ENCODE measurements at places on chromosomes 3 and 15. TPM values are rescaled to one million over a fixed set of nuclear protein-coding genes. Genes with fewer than 3 reads are reported as not detected.

TNNC1 gene
- 467 TPM for polyA plus RNA-seq

COL6A5 gene
- polyA plus RNA-seq, result not detected

TRIM42 gene
- polyA plus RNA-seq, result not detected

GOLGA6L10 gene
- 1.3 TPM for polyA plus RNA-seq

BFSP2 gene
- polyA plus RNA-seq, result not detected

GCSAM gene
- 0.80 TPM for polyA plus RNA-seq

KCNAB1 gene
- polyA plus RNA-seq, result 3.8 TPM

DNAH12 gene
- 0.50 TPM for polyA plus RNA-seq

DZIP3 gene
- polyA plus RNA-seq, result 17.8 TPM

FBXL22 gene
- 38.4 TPM for polyA plus RNA-seq

LNP1 gene
- 6.1 TPM for polyA plus RNA-seq

TWF2 gene
- polyA plus RNA-seq, result 30.0 TPM

RTP1 gene
- not detected for polyA plus RNA-seq

ABI3BP gene
- 344 TPM for polyA plus RNA-seq

TRAIP gene
- polyA plus RNA-seq, result 4.8 TPM

DISP2 gene
- 1.4 TPM for polyA plus RNA-seq

ZNF717 gene
- polyA plus RNA-seq, result 10.2 TPM

IQCF5 gene
- polyA plus RNA-seq, result not detected

NTRK3 gene
- 3.2 TPM for polyA plus RNA-seq
